Heart left ventricle (tissue), 16 donors: ENCODE measurements at places on chromosomes 11 and 22. TPM values are rescaled to one million over a fixed set of nuclear protein-coding genes. Genes with fewer than 3 reads are reported as not detected.

Gene GLYATL1
- polyA plus RNA-seq, result not detected

Gene RAG2
- polyA plus RNA-seq, result not detected

Gene OR4X1
- not detected for polyA plus RNA-seq

Gene OR8A1
- not detected for polyA plus RNA-seq

Gene RIMBP3C
- polyA plus RNA-seq, result not detected

Gene ADORA2A
- 5.5 TPM for polyA plus RNA-seq

DNA sequence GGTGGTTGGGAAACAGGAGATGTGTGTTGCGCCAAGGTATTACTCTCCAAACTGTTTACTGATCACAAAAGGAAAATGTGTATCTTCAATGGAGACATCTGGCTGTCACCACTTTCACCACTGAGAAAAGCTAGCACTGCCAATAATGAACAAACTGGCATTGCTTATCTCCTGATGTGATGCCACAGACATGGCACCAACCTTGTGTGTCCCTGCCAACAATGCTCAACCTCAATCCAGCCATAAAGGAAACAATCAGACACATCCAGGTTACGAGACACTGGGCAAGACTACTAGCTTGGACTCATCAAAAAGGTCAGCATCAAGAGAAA, 28.1 kb downstream of the GNB1L start:
- no peak for DNase-seq

DNA sequence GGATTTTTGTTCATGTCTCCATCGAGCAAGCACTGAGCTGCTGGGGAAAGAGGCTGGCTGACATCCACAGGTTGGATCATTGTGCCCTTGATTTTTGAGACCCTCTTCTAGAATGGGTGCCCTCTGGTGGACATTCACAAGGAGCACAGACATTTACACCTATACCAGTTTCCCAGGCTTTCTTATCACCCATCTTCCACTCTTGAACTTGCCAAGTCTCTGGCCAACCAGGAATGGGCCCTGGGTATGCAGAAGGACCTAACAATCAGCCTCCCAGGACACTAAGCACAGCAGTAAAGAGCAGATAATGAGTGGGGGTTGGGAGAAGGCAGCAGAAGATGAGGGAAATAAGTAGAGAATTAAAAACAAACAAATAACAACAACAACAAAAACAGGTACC, 5.7 kb upstream of the INTS4 start:
- DNase-seq, result no peak

DNA sequence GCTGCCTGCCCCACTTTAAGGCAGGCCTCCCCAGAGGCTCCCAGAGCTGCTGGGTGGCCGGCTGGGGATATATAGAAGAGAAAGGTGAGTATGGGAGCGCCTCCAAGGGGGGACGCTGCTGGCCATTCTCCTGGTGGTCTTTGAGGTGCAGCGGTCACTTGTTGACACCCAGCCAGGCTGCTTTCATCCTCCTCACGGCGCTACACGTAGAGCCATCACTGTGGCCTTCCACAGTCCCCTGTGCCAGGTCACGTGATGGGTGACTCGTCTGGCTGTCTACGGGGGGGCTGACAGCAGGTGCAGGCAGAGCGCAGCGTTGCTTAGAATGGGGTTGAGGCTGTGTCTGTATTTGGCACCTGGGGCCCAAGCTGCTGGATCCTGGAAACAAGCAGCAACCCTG, 1.9 kb downstream of the ACR start:
- no peak for DNase-seq

- DNase-seq, result no peak
These were observed 90.6 kb downstream of the CELSR1 start for GRCh38 chr22:46446799-46447198.

DNA sequence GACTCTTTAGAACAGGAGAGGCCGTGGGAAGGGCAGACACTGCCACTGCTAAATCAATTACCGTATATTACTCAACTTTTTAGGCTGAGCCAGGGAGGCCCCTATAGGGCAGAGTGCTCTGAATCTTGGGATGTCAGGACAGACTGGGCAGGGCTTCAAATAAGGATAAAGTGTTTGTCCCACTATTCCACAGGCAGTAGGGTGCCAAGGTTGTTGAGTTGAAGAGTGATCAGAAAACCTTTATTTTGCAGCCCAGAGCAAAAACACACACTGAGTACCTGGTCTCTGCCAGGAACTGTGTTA, 1.6 kb upstream of the B4GAT1 start:
- no peak for DNase-seq

GRCh38 chr11:23725752-23726151, 771.1 kb upstream of the LUZP2 start:
- DNase-seq, result no peak

GRCh38 chr11:33802194-33802950, 28.1 kb upstream of the FBXO3 start:
- peak; percentile 62 for DNase-seq

DNA sequence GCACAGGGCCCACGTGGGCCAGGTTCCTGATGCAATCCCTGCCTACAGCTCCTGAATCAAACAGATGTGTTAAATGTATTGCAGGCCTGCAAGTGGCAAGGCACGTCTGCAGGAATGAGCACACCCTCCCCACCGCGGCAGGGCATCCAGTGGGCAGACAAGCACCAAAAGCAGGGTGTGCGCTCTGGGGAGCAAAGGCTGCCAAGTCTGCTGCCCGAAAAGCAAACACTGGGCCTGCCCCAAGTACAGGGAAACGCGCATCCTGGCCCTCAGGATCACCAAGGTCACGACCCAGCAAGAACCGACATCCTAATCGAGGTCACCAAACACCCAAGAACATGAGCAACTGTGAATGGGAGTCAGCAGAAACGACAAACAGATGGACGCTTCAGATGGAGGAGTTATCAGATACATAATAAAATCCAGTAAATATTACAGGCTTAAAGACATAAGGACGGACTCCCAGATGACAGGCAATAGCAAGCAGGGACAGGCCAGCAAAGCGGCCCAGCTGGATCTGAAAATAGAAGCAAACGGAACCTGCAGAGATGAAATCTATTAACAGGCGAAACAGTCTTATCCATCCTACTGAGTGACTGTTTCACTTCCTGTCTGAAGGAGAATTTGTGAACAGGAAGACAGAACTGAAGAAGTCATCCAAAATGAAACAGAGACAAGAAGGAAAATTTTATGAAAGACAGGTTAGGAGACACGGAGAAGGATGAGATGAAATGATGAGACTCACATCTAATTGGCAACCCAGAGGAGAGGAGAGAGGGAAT, 26.7 kb downstream of the CARS1 start:
- DNase-seq, result no peak

- DNase-seq, result no peak
These were observed 15.6 kb upstream of the C11orf24 start for GRCh38 chr11:68287419-68287818.

DNA sequence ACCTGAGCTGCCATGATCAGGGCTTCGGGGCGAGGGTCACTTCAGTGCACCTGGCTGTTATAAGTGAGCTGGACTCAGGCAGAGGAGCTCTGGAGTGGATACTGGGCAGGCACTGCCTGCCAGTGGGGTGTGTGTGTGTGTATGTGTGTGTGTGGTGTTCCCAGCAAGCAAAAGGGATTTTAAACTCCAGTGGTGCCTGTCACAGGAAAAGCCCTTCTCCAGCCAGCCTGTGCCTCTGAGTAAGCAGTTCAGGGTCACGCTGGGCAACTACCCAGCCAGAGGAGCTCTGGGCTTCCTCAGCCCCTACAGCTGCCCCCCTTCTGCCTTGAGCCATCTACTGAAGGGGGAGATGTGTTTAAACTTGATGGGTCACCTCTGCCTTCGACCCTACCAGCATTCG, 109.0 kb downstream of the OSBP2 start:
- DNase-seq, result no peak

GRCh38 chr22:49774499-49775151, 53.0 kb downstream of the BRD1 start:
- no peak for DNase-seq

DNA sequence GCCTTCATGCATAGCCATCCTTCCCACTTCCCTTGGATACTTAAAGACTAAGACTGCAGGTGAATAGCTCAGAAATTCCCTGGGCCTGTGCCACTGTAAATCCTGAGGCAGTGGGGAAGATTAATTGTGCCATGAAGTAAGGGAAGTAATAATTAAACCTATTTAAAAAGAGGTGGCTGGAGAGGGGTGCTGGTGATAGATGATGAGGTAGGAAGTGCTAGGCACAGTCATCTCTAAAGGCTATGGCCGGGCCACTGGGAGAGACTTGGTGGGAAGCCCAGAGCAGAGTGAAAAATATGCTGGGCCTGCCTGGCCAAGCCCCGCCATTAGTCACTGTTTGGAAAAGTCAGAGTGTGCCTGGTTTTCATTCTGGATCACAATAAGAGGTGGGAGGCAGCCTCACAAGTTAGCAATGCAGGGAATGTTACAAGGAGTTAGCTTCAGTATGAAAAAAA, 197.2 kb upstream of the PITPNB start:
- peak; percentile 62 for DNase-seq
